ENCODE measurements at places on chromosomes 5 and 9. TPM values are rescaled to one million over a fixed set of nuclear protein-coding genes. Genes with fewer than 3 reads are reported as not detected.

CEL gene
- 0.13 TPM for polyA plus RNA-seq

DNA sequence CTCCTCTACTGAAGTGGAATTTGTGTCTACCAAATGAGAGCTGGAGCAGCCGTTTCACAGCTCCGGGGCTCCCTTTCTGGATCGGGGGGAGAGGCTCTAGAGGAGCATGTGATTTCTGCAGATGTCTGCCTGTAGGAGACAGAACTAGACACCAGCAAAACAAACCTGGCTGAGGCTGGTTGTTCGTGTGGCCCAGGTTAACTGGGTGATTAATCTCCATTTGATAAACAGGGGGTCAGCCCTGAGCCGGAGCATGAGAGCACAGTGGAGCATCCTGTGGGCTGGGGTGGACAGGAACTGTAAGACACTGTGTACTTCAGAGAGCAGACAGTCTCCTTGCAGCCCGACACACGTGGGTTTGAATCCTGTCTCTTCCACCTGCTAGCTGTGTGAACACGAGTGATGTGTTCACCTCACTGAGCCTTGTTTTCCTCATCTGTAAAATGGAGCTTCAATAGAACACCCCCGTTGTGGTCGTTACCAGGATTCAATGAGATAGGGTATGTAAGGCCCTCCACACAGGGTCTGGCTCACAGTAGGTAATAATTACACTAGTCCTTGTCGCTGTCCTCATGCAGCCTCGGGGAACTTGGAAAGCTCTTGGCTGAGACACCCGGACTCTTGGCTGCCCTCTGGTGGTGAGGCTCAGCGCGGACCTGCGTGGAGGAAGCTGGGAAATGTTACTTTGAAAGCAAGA is 12.9 kb downstream of the CXCL14 start:
- 0 out of 2 replicates have a peak, but pooled peaks cover 12% of the 10 kb centered on the region for H3K27me3 ChIP-seq
- no peaks in the 10 kb centered on the region for H3K36me3 ChIP-seq

GRCh38 chr9:130543368-130543767 is 36.0 kb upstream of the FUBP3 start:
- no peaks in the 10 kb centered on the region for H3K27me3 ChIP-seq
- DNase-seq, result no peak
- no peaks in the 10 kb centered on the region for H3K4me1 ChIP-seq
- no peak overlapping the region for H3K4me3 ChIP-seq
- no peaks in the 10 kb centered on the region for H3K36me3 ChIP-seq

DNA sequence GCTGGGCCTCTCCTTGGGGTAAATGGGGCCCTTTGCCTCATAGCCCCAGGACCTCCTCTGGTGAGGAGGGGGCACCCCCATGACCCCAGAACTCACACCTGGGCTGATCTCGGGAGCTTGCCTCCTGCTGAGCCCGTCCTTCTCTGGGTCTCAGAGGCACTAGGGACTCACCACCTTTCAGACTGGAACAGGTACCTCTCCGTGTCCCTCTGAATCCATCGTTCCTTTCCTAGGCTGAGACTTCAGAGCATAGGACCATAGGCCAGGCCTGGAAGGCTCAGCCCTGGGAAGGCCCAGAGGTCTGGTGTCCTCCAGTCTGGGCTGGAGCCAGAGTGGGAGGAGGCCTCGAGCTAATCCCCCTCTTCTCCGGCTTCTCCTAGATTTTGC is 97.9 kb downstream of the CACNA1B start:
- H3K4me1 ChIP-seq, result no peaks in the 10 kb centered on the region
- DNase-seq, result no peak
- H3K4me3 ChIP-seq, result no peak overlapping the region

DNA sequence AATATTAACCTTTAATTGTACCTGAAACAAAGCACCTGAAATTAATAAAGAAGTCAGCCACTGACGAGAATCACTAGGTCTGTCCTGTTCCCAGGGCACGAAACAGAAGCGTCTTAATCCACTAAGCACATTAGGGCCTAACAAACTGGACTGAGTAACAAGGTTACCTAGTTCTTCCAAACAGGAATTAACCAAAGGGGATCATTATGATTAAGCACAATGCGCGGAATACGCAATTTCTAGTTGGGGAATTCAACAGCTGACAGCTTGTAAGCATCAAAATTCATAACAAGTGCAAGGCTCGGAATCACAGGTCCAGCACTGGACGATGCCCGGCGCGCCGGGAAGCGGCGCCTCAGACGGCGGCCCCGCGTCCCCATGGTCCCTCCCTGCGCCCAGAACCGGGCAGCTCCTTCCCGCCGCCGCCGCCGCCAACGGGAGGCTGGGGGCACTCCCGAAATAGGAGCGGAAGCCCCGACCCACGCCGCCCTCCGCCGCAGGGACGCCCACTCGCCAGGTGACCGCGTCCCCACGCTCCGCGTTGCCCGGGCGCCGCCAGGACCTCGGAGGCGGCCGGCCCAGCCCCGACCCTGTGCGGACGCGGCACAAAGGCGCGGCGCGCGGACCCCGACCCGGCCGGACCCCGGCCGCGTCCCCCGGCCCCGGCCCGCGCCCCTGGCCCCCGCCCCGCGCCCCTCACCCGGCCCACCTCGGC is 898 bp downstream of the CAMSAP1 start:
- peak overlapping the region; percentile 75 for H3K4me3 ChIP-seq
- H3K36me3 ChIP-seq, result peaks cover 7% of the 10 kb centered on the region
- peak overlapping the region; percentile 15 for H3K27ac ChIP-seq

TESK1 gene
- polyA plus RNA-seq, result 14.1 TPM

GRCh38 chr9:137648396-137648795 is 29.6 kb downstream of the EHMT1 start:
- no peak overlapping the region for H3K27ac ChIP-seq
- DNase-seq, result peak; percentile 29
- H3K4me1 ChIP-seq, result 0 out of 2 replicates have a peak, but pooled peaks cover 3% of the 10 kb centered on the region
- H3K27me3 ChIP-seq, result no peaks in the 10 kb centered on the region

GARNL3 gene
- 0.22 TPM for polyA plus RNA-seq

DIPK1B gene
- 0.15 TPM for polyA plus RNA-seq

GRCh38 chr5:72412283-72413055 is 92.3 kb downstream of the PTCD2 start:
- no peak overlapping the region for H3K4me3 ChIP-seq
- no peaks in the 10 kb centered on the region for H3K36me3 ChIP-seq
- peak overlapping the region; percentile 48 for H3K27ac ChIP-seq
- H3K27me3 ChIP-seq, result no peaks in the 10 kb centered on the region

APBA1 gene
- polyA plus RNA-seq, result 0.93 TPM

C1QTNF2 gene
- polyA plus RNA-seq, result 0.31 TPM

GRCh38 chr9:114058688-114059046 is 19.4 kb downstream of the AMBP start:
- no peaks in the 10 kb centered on the region for H3K36me3 ChIP-seq
- H3K27me3 ChIP-seq, result peaks cover 3% of the 10 kb centered on the region
- no peak for DNase-seq
- H3K27ac ChIP-seq, result no peak overlapping the region
- no peaks in the 10 kb centered on the region for H3K4me1 ChIP-seq
- no peak overlapping the region for H3K4me3 ChIP-seq

DNA sequence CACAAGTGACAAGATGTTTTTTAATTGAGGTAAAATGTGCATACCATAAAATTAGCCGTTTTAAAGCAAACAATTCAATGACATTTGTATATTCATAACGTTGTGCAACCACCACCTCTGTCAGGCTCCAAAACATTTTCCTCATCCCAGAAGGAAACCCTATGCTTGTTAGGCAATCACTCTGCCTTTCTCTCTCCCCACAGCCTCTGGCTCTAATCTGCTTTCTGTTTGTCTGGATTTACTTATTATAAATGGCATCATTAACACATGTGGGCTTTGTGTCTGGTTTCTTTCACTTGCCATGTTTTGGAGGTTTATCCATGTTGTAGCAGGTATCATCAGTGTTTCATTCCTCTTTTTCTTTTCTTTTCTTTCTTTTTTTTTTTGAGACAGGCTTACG is 1.4 kb upstream of the N4BP3 start:
- H3K27ac ChIP-seq, result no peak overlapping the region
- peak; percentile 81 for DNase-seq
- H3K4me1 ChIP-seq, result no peaks in the 10 kb centered on the region
- H3K27me3 ChIP-seq, result peaks cover 21% of the 10 kb centered on the region
- H3K4me3 ChIP-seq, result no peak overlapping the region
- no peaks in the 10 kb centered on the region for H3K36me3 ChIP-seq

- H3K27ac ChIP-seq, result no peak overlapping the region
- H3K27me3 ChIP-seq, result peaks cover 16% of the 10 kb centered on the region
- no peaks in the 10 kb centered on the region for H3K36me3 ChIP-seq
- no peak overlapping the region for H3K4me3 ChIP-seq
Measured at GRCh38 chr5:17406423-17406838, 91.6 kb upstream of the TAF11L2 start.

DPYSL3 gene
- 8.8 TPM for polyA plus RNA-seq

IFNA13 gene
- polyA plus RNA-seq, result not detected

GRCh38 chr9:111436571-111436970 is 47.6 kb downstream of the ECPAS start:
- no peak overlapping the region for H3K27ac ChIP-seq
- no peak overlapping the region for H3K4me3 ChIP-seq
- peaks cover 68% of the 10 kb centered on the region for H3K36me3 ChIP-seq
- no peaks in the 10 kb centered on the region for H3K4me1 ChIP-seq

DNA sequence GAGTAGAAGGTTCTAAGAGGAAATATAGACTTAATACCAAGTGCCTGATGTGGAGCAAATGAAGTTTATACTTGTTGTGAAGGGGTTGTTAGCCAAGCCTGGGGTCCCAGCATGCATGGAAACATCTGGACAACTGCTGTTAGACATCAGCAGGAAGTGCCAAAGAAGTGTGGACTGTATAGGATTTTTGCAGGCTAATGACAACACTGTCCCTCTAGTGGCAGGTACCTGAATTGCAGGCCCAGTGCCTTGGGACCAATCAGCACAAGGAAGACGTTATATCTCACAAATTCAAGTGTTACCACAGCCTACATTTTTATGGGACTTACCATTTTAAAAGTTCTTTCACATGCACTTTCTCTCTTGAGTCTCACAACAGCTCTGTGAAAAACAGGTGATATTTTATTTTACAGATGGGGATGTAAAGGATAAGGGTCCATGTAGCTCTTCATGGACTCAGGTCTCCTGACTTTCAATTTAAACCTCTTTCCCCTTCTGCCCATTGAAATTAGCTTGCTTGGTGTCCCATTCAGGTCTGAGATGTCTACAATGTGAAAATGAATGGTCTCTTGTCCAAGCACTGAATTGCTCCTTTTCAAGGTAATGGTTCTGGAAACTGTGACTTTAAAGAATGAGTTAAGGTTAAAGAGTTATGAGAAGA is 89.0 kb upstream of the MAP1B start:
- peak; percentile 26 for DNase-seq
- no peaks in the 10 kb centered on the region for H3K36me3 ChIP-seq
- H3K4me1 ChIP-seq, result no peaks in the 10 kb centered on the region
- H3K27ac ChIP-seq, result no peak overlapping the region
- no peak overlapping the region for H3K4me3 ChIP-seq
- peaks cover 13% of the 10 kb centered on the region for H3K27me3 ChIP-seq

DNA sequence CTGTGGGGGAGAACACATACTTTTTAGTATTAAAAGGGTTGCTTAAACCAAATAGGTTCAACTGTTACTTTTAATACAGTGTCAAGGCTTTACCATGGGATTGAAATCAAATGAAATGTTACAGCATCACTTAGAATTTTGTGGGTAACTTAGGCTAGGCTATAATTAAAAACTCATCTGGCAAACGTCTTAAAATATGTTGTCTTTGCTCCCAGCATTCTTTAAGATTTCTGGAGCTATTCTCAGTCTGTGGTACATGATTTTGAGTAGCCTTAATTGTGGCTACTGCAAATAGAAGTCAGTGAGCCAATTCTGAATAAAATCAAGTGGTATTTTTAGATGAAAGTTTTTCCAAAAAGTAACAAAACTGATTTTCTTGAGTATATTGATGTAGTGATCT is 30.7 kb downstream of the UHRF2 start:
- no peak overlapping the region for H3K27ac ChIP-seq
- no peaks in the 10 kb centered on the region for H3K27me3 ChIP-seq
- peaks cover 12% of the 10 kb centered on the region for H3K36me3 ChIP-seq
- no peak overlapping the region for H3K4me3 ChIP-seq

PCSK1 gene
- polyA plus RNA-seq, result 1.6 TPM

GRCh38 chr5:72402959-72403628 is 82.9 kb downstream of the PTCD2 start:
- peaks cover 17% of the 10 kb centered on the region for H3K4me1 ChIP-seq
- H3K4me3 ChIP-seq, result no peak overlapping the region
- peak; percentile 27 for DNase-seq
- no peaks in the 10 kb centered on the region for H3K27me3 ChIP-seq
- peak overlapping the region; percentile 48 for H3K27ac ChIP-seq

TAF1L gene
- polyA plus RNA-seq, result not detected

ROPN1L gene
- polyA plus RNA-seq, result 0.69 TPM

DNA sequence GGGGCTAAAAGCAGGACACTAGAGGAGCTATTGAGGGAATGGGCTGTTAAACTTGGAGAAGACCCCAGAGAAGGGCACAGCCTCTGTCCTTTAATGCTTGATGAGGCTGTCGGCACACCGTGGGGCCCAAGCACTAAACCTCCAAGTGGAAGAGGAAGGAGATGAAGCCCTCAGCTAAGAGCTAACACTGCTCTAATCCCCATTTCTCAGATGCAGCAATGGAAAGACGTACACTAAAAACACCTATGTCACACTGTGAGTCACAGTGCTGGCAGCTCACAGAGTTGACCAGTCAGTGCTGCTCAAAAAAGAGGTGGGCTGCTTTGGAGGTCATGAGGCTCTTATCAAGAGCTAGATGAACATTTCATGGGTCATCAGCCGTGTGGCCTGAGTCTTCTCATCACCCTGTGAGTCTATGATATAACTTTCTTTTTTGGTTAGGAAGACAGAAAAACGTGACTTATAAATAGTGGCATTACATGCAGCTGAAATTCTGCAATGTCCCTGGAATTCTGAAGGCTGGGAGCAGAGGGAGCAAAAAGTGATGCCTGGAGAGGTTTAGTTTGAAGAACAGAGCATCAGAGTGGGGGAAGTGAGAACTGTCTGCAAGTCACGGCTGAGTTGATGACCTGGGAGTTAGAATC is 21.5 kb downstream of the TNFSF8 start:
- no peaks in the 10 kb centered on the region for H3K27me3 ChIP-seq
- DNase-seq, result peak; percentile 73
- H3K4me1 ChIP-seq, result peaks cover 25% of the 10 kb centered on the region
- H3K36me3 ChIP-seq, result no peaks in the 10 kb centered on the region
- no peak overlapping the region for H3K27ac ChIP-seq
- H3K4me3 ChIP-seq, result no peak overlapping the region

DNA sequence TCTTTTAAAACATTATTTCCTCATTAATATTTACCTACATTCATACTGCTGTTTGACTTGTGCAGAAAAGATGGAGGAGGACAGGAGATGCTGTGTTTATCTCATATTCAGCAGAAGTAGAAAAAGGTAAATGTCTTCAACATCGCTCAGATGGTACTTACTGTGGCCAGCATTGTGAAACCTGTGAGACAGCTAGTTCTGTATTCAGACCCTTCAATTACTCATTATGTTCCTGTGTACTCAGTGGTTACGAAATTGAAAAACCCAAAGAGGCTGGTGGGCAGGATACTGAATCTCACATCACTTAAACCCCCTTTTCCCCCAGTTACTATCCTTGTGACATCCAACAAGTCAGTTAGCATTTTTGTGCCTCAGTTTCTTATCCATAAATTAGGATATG is 216.0 kb downstream of the KDM4C start:
- H3K27me3 ChIP-seq, result no peaks in the 10 kb centered on the region
- no peaks in the 10 kb centered on the region for H3K36me3 ChIP-seq
- no peak overlapping the region for H3K4me3 ChIP-seq
- no peaks in the 10 kb centered on the region for H3K4me1 ChIP-seq
- peak; percentile 36 for DNase-seq

GRCh38 chr9:20671635-20672034 is 12.4 kb upstream of the FOCAD start:
- H3K4me3 ChIP-seq, result no peak overlapping the region
- H3K27me3 ChIP-seq, result no peaks in the 10 kb centered on the region
- H3K27ac ChIP-seq, result no peak overlapping the region
- no peaks in the 10 kb centered on the region for H3K36me3 ChIP-seq
- H3K4me1 ChIP-seq, result no peaks in the 10 kb centered on the region

All from GM23248 (cell line).